ENCODE measurements at places on chromosomes 16 and 17.

DNA sequence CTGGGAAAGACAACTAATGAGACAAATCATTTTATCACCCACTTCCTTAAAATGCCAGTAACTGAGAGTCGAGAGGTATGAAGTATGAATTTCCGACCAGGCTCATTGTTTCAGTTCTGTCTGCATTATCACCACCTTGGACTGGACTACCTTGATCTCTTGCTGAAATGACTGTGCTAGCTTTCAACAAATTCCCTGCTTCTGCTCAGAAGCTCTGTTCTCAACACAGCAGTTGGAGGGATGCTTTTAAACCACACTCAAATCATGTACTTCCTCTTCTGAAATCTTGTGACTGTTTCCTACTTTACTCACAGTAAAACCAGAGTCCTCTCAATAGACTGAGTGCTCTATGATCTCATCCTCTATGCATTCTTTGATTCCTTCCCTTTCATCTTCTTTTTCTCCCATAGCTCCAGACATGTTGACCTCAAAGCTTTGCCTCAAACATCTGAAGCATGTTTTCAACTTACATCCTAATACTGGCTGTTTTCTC is 195.8 kb downstream of the KCNJ2 start:
- DNase-seq = peak; percentile 73

DNA sequence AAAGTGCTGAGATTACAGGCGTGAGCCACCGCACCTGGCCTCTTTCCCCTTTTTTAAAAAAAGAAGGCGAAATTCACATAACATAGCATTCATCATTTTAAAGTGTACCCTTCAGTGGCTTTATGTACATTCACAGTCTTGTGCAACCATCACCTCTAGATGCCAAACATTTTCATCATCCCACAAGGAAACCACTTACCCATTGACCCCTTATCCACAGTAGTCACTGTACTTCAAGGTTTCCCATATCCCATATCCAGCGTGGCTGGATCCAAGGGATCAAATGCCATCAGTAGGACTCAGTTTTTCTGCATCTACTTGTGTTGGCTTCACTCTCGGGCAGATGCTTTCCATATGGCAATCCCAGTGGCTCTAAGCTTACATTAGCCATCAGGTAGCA is 50.3 kb downstream of the BMERB1 start:
- no peak for DNase-seq

DNA sequence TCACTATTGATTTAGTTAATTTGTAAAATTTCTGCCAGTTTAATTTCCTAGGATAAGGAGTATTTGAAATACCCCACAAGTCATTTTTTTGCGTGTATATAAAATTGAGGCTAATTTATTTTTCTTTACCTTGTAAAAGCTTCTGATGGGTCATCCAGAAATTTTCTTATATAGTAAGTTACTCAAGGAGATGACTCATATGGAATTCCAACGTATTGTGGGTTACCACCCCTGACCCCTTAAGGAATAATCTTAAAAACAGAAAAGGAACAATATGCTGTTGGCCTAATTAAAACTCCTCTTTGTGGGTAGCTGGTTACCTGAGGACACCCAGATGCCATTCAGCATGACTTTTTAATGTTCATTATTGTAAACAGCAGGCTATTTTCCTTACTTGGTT is 13.6 kb downstream of the HEATR6 start:
- DNase-seq = peak; percentile 40

DNA sequence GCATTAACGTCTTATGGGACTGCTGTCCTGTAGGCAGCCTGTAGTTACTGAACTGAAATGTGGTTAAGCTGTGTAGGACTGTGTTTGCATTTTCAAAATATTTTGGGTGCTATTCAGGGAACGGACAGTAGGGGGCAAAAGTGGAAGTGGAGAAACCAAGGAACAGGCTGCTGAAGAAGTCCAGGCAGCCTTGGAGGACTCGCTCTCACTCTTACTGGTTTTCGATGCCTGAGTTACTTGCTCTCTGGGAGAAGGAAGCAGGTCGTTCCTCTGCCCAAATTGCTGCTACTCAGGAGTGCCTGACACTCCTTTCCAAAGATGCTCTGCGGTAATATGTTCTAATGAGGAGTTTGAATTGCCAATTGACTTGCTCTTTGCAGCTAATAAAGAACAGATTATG is 64.5 kb upstream of the RBFOX1 start:
- DNase-seq = peak; percentile 21

DNA sequence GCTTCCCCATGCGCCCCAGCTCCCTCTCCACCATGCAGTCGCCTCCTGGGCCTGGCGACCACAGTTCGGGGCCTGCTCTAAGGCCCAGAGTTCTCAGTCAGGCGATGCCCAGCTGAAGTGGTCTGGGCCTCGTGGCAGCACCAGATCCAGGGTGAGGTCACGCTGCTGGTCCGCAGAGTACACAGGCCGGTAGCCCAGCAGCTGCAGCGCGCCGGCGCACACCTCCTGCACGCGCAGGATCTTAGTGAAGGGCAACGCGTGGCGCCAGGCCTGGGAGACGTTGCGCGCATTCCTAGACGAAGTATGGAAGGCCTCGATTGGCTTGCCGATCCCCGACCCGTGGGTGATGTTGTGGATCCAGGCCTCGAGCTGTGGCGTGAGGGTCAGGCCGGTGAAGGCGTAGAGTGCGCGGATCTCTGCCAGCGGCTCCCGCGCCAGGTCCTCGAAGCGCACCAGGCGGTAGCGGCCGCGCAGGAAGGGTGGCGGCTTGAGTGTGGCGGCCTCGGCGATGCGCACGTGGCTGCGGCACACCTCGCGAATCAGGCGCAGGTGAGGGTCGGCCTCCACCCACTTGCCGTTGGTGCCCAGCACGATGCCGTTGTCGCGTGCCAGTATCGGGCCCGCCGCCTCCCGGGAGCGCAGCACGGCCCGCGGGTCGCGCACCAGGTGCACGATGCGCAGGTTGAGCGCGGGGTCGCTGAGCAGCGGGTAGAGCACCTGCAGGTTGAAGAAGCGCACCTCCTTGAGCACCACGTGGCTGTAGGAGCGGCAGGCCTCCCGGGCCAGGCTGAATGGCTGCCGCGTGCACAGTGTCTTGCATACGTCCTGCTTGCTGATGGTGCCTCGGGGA is 6.6 kb downstream of the CHST5 start:
- DNase-seq = no peak

DNA sequence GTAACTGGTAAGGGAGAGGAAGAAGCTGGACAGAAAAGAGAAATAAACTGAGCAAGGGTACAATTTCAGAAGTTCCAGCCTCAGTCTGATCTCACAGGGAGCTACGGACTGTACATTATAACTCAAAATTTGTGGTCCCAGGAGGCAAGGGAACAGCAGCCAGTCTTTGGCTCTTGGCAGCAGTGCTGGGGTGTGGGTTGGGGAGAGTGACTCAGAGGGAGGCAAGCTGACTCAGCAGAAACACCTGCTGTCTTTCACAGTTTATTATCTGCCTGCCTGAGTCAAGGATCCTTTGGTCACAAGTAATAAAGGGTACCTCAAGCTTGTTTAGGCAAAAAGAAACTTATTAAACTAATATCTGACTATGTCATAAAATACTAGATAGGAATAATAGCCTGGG is 73.5 kb upstream of the KIF2B start:
- peak; percentile 6 for DNase-seq

- DNase-seq = peak; percentile 54
Observed at GRCh38 chr17:17354560-17355349, 51.6 kb downstream of the NT5M start.

DNA sequence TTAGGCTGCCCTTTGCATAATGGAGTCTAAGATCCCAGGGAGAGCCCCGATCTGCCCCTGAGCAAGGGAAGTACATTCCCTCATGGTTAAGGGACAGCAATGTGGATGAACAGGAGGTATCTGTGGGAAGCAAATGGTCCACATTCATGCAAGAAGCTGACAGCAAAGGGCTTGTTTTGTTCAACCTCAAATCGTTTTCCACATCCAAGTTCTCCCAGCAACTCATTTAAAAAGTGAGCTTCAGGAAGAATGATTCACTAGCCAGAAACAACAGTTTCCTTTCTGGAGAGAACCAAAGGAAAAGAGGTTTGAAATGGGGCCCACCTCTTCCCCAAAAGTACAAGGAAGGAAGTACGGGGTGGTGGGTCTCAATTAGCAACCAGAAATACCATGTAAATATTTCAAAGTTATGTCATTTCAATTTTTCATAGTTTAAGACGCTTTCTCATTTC is 9.4 kb downstream of the HSPB9 start:
- DNase-seq = no peak

GRCh38 chr16:51072591-51072990 is 78.5 kb downstream of the SALL1 start:
- DNase-seq = no peak

GRCh38 chr16:86044881-86045590 is 146.1 kb downstream of the IRF8 start:
- DNase-seq = no peak

DNA sequence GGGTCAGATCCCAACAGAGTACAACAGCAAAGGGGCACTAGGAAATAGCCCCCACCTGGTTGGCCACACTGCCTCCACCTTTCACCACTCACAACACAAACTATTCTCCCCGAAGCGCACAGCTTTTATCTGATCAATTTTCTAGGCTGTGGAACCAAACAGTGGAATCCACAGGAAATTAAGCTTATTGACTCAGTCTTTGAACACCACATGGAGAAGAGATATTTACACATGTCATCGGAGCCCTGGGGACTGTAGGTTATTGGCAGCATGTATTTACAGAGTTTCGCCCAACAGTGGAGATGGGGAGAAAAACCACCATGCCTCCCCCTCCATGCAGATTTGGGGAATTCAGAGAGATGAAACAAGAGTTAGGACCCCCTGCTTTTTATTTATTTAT is 154.8 kb downstream of the XYLT1 start:
- DNase-seq = no peak

DNA sequence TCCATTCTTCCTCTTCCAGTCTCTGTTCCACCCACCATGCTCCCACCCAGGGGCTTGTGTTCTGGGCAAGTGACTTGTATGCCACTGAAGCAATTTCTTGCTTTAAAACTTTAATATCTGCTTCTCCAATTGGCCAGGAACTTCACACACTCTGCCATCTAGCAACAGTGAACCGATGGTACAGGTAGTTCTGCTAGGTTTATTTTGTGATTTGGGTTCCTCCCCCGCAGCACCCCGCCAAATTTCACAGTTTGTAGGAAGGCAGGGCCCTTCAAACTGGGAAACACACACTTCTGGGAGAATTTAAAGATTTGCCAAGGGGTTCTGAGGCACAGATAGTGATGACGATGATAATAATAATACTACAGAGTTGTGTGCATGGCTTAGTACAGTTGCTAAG is 3.3 kb downstream of the ARSG start:
- no peak for DNase-seq

GRCh38 chr17:30524847-30525246 is 47.6 kb downstream of the GOSR1 start:
- DNase-seq = peak; percentile 61

GRCh38 chr17:43416998-43417890 is 18.5 kb downstream of the ARL4D start:
- DNase-seq = peak; percentile 74

DNA sequence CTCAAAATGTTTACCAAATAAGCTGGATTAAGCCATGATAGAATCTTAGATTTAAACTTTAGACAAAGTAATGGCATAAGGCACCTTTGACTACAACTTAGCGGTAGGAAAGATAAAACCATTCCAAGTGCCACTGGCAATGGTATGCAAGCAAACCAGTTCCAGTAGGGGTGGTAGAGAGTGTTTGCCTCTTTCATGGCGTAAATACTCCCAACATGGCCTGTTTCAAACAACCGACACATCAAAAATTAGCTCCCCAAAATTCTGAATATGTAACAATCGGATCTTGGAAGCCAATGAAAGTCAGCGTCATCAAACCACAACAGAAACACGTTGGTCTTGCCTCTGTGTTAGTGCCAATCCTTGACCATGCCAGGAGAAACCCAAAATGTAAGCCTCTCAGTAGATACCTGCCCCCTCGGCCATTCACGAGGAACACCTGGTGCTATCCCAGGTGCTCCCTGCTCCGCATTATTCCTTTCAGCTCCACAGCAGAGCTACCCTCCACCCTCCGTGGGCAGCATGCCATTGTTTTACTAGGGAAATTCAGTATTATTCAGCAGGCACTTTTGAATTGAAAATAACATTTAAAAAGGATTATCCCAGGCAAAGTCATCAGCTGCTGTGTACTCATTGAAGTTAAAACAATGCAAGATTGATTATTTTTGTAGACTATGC is 307.8 kb upstream of the CDH11 start:
- DNase-seq = no peak

- no peak for DNase-seq
Observed at GRCh38 chr16:49356728-49357488, 16.7 kb upstream of the C16orf78 start.

DNA sequence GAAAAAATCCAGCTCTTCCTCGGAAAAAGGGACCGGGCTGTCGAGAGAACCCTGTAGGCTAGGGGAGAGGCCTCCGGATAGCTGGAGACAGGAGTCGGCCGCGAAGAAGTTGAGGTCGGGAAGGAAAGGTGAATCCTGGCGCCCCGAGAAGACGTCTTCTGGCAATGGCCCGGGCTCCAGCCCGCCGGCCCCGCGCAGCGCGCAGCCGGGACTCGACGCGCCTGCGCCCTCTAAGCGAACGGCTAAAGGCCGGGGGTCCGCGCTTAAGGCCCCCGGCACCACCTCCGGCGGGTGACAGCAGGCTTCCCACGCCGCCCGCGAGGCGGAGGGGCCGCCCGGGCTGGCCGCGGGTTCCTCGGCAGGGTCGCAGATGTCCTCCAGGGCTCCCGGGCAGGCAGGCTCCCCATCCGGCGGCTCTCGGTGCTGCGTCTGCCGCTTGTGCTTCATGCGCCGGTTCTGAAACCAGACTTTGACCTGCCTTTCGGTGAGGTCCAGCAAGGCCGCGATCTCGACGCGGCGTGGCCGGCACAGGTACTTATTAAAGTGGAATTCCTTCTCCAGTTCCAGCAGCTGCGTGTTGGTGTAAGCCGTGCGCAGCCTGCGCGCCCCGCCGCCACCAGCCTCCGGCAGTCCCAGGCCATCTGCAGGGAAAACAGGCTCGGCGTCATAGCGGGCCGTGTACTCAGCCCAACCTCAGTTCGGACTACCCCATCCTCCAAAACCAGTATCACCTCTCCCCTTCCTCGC is 1.6 kb downstream of the HOXB2 start:
- peak; percentile 67 for DNase-seq

- DNase-seq = no peak
Observed at GRCh38 chr16:70662991-70663523, 16.7 kb downstream of the IL34 start.

All from fibroblast of skin of back (primary cell).